ENCODE measurements at places on chromosomes 2 and 18.

- DNase-seq: no peak
Measured at GRCh38 chr2:24971286-24971535, 544 bp downstream of the DNAJC27 start.

DNA sequence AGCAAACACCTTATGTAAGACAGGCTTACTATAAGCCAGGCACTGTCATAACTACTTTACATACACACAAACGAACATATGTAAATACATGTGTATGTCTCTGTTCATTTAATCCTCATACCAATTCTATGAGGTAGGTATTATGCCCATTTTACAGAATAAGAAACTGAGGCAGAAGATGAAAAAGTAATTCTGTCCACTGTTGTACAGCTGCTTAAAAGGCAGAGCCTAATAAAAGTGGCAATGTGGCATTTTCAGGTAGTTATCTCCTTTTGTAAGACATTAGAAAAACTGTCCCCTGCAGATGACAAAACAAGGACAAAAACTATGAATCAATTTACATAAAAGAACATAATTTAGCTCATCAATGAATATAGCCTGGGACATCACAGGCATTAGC, 69.9 kb downstream of the PLEKHM3 start:
- DNase-seq: no peak

DNA sequence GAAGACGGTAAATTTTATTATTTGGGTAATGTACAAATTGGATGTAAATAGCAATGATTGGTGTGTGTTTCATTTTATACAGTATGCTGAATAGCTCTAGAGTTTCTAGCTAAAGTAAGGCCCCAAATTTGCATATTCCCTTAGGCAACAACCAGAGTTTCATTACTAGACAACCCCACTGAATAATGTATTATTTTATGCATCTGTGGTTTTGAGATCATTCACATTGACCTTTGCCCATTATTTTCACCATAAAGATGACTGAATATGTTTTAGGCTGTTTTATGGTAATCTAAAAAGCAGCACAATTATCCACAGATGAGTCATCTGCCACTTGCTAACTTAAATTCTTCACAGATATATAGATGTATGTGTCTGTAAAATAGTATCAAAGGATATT, 44.5 kb upstream of the C2orf74 start:
- no peak for DNase-seq

- DNase-seq: no peak
Measured at GRCh38 chr2:212392544-212392943, 146.1 kb downstream of the ERBB4 start.

- DNase-seq: no peak
Measured at GRCh38 chr2:64220894-64221617, 76.8 kb upstream of the PELI1 start.

GRCh38 chr2:65724752-65725151, 292.4 kb upstream of the SPRED2 start:
- no peak for DNase-seq

GRCh38 chr2:201185863-201186262, 2.9 kb downstream of the CASP10 start:
- no peak for DNase-seq

GRCh38 chr2:120969613-120970355, 234.1 kb downstream of the GLI2 start:
- DNase-seq: no peak

DNA sequence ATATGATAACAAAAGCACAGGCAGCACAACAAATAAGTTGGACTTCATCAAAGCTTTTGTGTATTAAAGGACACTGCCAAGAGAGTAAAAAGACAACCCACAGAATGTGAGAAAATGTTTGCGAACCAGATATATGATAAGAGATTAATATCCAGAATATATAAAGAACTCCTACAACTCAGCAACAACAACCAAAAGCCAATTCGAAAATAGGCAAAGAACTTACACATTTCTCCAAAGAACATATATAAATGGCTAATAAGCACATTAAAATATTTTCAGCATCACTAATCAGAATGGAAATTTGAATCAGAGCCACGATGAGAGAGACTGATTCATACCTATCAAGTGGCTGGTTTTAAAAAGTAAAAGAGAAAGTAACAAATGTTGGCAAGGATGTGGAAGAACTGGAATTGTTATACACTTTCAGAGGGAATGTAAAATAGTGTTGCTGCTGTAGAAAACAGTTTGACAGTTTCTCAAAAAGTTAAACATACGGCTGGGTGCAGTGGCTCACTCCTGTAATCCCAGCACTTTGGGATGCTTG, 25.2 kb downstream of the EPB41L5 start:
- no peak for DNase-seq

- DNase-seq: no peak
Measured at GRCh38 chr18:30106356-30106755, 936.2 kb downstream of the DSC3 start.

- no peak for DNase-seq
Measured at GRCh38 chr2:81304154-81304830, 999.7 kb upstream of the LRRTM1 start.

GRCh38 chr2:105394951-105395611, 3.8 kb downstream of the FHL2 start:
- DNase-seq: no peak

- DNase-seq: no peak
Measured at GRCh38 chr18:6718267-6718666, 11.2 kb upstream of the ARHGAP28 start.

GRCh38 chr2:105843476-105844374, 99.0 kb downstream of the NCK2 start:
- DNase-seq: no peak

- no peak for DNase-seq
Measured at GRCh38 chr2:191638802-191639172, 39.1 kb upstream of the NABP1 start.

GRCh38 chr2:17322461-17322860, 195.8 kb downstream of the RAD51AP2 start:
- no peak for DNase-seq

DNA sequence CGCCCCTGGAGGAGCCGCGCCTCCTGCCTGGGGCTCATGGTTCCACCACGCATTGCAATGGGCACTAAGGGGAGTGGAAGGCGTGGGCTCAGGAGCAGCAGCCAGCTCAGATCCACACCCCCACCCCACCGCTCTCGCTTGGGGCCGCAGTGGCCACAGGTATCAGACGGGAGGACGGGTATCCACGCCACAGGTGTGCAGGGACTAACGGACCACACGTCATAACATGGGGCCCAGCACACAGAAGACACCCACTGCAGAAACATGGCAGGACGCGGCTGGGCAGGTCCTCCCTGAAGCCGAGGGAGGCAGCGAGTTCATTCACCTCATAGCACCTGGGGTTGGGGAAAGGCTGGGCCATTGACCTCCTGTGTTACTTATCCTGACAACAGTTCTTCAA, 13.0 kb downstream of the HDAC4 start:
- no peak for DNase-seq

DNA sequence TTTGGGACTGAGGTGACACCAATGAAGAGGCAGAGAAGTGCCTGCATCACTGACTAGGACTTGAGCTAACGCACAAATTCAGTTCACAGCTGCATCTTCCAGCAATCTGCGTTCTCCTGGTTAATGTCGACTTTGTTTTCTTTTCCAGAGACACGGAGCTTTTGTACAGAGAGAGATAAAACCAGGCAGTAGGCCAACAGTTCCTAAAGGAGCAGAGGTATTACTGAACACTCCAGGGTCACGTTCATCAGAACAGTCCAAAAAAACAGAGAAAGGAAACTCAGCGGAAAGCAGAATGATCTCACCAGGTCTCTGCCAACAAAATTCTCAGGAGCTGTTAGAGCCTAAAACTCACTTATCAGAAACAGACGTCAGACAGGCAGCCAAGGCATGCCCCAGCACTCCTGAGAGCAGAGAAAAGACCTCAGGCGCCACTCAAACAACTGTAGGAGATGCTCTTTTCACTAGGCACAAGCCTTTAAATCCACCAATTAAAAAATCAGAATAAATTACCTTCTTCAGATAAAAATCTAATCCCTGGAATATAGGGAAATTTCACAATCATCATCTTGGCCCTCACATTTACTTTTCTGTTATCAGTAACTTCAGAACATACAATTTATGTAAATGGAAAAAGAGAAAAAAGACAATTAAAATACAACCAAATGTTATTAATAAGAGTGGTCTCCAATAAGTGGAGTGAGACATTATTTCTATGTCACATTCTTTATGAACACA, 95.9 kb upstream of the SPTBN1 start:
- no peak for DNase-seq

- no peak for DNase-seq
Measured at GRCh38 chr2:197089655-197090054, 163.1 kb upstream of the PGAP1 start.

DNA sequence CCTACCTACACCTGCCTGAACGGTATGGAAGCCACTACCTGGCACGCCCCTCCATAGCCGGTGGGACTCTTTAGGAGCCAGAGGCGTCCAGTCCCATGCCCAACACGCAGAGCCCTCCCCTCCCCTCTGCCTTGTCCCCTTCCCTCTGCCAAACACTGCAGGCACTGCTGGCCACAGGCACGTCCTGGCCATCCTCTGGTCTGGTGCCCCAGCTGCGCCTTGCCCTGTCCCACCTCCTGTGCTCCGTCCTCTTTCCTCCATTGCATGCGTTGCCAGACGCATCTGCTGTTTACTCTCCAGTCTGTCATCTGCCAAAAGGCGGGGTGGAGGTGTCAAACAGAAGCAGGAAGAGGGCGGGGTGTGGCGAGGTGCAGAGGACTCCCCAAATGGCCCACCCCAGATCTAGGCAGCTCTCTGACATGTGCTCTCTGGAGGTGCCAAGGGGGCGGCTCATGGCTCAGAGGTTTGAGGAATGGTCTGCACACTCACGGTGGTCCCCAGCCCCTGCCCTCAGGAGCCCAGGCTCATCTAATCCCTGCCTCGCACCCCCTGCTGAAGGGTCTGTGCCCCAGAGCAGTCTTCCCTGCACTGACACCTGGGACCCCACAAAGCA, 45.1 kb downstream of the HS6ST1 start:
- DNase-seq: no peak

DNA sequence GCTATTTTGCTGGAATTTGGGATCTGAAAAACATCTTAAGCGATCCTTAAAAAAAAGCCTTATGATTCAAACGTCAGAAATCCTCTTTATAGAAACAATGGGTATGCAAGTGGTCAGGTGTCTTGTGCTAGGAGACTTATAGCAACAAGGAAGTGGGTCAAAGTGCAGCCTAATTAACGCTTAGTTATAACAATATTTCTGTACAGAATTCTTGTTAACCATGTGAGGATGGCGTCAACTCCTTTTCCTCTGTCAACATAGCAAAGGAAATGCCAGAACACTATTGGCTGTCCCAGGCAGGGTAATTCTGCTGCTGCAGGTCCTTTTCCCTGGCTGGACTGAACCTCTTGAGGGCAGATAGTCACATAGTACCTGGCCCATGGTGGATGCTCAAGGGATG, 189.4 kb downstream of the MSH2 start:
- no peak for DNase-seq

GRCh38 chr18:36411745-36412168, 114.2 kb downstream of the FHOD3 start:
- DNase-seq: no peak

GRCh38 chr2:105519516-105519915, 120.7 kb upstream of the FHL2 start:
- DNase-seq: no peak

DNA sequence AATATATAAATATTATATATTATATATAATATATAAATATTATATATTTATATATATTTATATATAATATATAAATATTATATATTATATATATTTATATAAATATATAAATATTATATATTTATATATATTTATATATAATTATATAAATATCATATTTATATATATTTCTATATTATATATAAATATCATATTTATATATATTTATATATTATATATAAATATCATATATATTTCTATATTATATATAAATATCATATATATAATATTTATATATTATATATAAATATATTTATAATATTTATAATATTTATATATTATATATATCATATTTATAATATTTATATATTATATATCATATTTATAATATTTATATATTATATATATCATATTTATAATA, 321.4 kb downstream of the CDH2 start:
- no peak for DNase-seq

GRCh38 chr2:29528891-29529520, 392.4 kb downstream of the ALK start:
- DNase-seq: peak; percentile 66

DNA sequence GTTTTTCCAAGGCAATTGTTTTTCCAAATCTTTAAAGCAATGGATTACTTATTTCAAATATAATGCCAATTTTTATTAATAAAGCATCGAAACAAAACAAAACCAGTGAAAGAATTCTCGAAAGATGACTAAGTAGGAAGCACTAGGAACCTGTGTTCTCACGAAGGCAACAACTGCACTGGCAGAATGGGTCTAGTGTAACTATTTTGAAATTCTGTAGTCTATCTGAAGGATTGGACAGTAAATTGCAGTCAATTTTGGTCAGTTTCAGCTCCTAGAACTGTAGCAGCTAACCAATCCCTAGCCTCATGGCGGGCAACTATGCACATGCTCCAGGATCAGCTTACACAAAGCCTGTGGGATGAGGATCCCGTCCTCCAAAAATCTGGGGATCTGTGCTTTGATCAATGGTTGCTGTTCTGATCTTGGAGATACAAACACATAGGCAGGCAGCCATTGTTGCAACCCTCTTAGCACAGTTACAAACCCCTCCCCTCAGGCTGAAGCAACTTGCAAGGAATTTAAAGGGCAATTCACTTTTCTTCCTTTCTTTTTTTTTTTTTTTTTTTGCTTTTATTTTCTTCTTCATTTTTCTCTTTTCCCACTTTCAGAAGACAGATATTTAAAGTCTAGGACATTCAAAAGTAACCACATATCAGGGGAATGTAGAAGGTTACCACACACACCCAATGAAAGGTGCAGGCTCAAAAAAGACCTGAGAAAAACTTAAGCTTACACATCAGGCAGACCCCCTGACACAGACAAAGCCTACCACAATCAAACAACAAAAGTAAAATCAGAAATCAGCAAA, 147.6 kb downstream of the THADA start:
- no peak for DNase-seq

- peak; percentile 81 for DNase-seq
Measured at GRCh38 chr18:77207540-77207939, 42.1 kb upstream of the GALR1 start.

- no peak for DNase-seq
Measured at GRCh38 chr2:148903979-148904378, 29.0 kb downstream of the KIF5C start.

GRCh38 chr2:226440127-226440918, 359.3 kb downstream of the IRS1 start:
- DNase-seq: no peak

DNA sequence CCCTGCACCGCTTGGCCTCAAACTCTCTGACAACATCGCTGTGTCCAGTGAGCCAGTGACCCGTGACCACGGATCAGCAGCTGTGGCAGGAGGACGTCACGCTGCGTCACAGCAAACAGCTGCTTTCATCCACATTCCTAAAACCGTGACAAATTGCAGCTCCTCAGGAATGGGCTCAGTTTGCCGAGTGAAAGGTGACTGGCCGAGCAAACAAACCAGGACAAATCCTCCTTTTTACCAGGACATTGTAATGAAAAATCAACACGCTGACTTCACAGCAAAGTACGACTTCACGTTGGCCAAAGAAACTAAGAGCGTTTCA, 57.6 kb downstream of the PXDN start:
- peak; percentile 50 for DNase-seq

GRCh38 chr18:21270453-21270852, 28.4 kb downstream of the GREB1L start:
- no peak for DNase-seq

- no peak for DNase-seq
Measured at GRCh38 chr2:84938194-84938879, 32.6 kb upstream of the KCMF1 start.

- no peak for DNase-seq
Measured at GRCh38 chr2:226674123-226674522, 125.5 kb downstream of the IRS1 start.
